ENCODE measurements at places on chromosomes 13 and 19.

GRCh38 chr19:49924004-49924880, 4.8 kb upstream of the ATF5 start:
- DNase-seq: no peak

GRCh38 chr19:58352760-58353671, at the start of gene A1BG:
TSS of gene A1BG (minus strand) at chr19:58353492. CDS start at chr19:58353437, 55 bp downstream.
- no peak for DNase-seq

GRCh38 chr13:100984085-100984705, 309.6 kb upstream of the TMTC4 start:
- DNase-seq: no peak

DNA sequence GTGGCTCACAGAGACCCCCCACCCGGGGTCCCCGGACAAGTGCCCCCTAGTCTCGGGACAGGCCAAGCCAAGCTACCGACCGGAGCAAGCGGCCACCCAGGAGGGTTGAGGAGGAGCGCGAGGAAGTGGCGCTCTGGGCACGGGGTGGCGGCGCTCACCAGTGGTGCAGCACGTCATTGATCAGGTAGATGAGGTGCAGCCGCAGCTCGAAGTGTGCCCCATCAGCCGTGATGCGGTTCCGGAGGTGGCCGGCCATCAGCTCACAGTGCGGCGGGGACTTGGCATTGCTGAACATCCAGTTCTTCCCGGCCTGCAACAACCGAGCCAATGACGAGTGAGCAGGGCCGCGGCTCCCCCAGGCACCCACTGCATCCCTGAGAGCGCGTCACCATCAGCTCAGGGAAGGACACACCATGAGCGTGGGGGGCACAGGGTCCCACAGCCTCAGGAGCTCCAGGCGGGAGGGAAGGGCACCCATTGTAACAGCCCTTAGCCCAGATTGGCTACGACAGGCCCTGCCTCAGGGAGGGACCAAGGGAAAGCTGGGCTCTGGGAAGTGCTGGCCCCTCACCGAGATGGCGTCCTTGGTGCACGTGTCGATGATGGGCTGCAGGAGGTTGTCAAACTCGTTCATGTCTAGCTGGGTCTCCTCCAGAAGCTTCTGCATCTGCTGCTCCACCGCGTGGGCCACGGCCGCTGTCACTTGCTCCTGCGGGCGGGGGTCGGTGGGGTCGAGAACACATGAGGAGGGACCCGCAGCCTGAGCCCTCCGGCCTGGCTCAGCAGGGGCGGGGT, 9.6 kb downstream of the CHERP start:
- no peak for DNase-seq

DNA sequence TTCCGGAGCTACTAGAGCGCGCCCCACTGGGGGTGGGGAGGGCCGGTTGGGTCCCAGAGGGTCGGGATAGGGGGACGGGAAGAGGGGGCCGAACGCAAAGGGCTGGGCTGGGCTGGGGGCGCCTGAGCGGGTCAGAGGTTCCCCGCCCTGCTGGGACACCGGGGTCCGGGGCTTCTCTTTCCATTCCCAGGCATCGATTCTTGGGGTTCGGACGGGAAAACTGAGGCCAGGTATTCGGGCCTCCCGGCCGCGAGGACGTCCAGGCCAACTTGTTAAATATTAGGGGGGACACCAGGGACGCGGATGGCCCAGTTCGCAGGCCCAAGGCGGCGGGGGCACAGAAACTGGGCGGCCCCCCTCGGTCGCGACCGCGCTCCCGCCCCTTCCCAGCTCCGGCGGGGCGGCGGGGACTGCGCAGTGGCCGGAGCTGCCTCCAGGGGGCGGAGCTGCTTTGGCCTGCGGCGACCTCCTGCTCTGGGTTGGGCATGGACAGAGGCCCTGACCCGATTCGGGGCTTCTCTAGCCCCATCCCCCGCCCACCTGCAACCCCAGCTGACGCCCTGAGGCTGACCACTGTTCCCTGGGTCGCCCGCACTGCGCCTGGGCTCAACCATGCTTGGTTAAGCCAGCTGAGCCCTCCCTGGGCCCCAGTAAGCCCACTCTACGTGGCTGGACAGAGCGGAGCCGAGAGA, 1.2 kb upstream of the KLF16 start:
- no peak for DNase-seq

GRCh38 chr19:53158119-53158656, 665 bp downstream of the ZNF347 start:
- DNase-seq: peak; percentile 13

DNA sequence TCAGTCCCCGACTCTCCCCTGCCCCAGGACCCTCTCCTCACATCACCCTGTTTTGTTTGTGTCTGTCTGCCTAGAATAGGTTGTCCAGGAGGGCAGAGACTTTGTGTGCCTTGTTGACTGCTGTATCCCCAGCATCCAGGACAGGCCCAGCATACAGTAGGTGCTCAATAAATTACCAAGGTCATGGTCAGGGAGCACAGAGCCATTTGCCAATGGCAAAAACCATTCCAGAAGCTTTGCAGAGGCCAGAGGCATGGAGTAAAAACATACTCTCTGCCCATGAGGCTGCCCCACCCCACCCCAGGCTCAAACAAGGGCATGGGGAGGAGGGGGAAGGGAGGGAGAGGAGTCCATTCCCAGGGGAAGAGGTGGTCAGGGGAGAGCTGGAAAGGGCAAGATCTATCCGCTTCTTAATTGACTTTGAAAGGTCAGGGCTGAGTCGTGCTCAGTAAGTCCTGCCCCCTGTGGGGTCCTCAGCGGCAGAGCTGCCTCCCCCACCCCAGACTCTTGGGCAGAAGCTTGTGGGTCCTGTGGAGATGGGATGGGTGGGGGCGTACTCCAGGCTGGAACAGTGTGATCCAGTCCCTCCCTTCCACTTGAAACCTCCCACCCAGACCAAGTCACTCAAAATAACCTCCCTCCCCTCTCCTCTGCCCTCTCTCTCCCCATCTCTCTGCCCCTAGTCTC, 4.4 kb downstream of the GPR4 start:
- DNase-seq: no peak

DNA sequence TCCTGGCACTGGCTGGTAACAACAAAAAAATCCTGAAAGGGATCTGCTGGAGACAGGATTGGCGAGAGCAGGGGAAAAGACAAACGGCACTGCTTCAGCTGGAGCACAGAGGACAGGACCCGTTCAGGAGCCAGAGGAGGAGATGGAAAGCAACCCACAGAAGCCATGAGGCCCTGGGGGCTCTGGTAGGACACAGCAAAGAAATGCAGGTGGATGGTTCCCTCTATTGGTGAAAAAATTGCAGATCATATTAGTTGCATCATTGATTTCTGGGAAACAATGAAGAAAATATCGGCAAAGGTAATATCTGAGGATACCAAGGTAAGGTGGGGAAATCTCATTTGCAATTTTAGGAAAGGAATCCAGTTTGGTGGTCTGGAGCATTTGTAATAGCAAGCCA, 25.7 kb upstream of the TPP2 start:
- DNase-seq: no peak

DNA sequence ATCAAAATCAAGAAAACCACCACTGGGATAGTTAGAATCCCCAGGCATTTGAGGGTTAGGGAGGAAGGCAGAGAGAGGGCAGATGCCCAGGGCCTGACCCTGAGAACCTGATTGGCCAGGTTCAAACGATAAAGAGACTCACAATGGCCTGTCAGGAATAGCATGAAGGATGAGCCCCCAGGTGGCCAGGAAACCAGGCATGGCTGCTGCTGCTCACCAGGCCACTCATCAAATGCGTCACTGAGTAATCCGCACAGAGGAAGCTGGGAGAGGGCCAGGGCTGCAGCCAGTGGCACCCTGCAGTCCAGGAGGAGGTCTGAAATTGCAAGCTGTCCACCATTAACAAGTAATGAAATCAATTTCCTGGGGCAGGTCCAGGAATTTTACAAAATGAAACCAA, 111.3 kb downstream of the KATNAL1 start:
- no peak for DNase-seq

DNA sequence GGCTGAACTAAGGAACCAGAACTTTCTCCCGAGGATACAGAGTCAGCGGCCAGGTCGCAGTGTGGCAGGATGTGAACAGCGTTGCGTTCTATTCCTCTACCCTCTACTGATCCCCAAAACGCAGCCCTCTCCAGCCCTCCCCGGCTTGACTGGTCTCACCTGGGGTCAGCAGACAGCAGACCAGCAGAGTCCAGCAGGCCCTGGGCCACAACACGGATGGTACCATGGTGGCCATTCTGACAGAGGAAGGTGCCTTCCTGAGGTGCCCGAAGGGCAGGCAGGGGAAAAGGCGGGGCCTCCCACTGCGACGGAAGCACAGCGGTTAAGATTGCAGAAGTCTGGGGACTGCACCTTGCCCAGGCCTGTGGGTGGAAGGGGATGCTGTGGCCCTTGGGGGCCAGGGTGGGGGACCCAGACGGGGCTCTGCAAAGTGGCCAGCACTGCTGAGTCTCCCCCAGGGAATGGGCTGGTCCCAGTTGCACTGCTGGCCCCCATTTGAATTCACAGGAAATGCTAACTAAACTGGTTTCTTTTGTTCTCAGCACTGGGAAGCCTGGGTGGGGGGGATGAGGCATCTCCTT, at the start of gene ICAM3:
Gene ICAM3 (minus strand): TSS at position 245 of the 581 bp plus-strand sequence. CDS start 10 bp downstream, at position 235.
- DNase-seq: no peak

GRCh38 chr13:27028683-27029480, 142.7 kb downstream of the USP12 start:
- no peak for DNase-seq

DNA sequence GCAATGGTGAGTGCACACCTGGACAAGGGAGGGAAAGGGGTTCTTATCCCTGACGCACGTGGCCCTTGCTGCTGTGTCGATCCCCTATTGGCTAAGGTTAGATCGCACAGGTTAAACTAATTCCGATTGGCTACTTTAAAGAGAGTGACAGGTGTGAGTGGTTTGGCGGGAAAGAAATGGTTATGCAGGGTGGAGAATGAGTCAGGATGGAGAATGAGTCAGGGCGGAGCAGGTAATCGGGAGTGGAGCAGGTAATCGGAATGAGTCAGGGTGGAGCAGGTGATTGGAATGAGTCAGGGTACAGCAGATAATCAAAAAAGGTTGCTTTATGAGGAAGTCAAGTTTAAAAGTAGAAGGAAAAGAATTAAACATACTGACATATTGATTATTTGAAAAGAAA, 24.4 kb upstream of the SIAH3 start:
- DNase-seq: no peak

DNA sequence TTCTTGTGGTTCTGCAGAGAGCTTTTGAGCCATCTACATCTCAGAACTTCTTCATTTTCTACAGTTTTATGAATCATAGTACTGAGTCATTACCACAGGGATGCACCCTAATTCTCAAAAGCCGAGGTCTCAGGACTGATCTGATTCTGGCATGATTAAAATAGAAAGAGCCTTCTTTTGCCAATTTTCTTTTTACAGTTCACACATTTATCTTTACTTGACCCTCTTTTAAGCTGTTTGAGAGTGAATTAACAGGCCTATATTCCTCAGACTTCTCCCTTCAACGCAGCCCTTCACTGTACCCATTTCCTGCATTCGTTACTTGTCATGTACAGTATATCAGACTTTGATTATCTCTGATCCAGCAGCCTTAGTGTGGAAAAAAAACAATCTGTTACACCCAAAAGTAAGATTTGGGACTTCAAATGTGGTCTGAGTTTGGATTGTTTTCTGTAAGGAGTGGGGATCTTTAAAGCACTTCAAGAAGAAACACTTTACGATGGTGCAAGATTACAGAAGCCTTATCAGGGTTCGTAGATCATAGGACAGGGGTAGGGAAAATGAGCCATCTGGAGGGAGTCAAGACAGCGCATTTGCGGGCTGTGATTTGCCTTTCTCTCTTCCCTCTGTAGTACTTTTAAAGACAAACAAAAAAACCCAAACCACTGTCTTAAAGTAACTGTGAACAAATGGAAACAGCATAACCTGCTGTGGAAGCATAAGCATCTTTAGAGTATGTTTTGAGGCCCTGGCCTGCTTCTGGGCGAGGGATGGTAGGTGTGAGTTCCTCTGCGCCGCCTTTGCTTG, 15.3 kb upstream of the GPR183 start:
- DNase-seq: no peak

GRCh38 chr13:41409611-41410010, 47.7 kb upstream of the RGCC start:
- DNase-seq: no peak

- no peak for DNase-seq
Measured at GRCh38 chr13:42064259-42064658, 15.8 kb downstream of the DGKH start.

DNA sequence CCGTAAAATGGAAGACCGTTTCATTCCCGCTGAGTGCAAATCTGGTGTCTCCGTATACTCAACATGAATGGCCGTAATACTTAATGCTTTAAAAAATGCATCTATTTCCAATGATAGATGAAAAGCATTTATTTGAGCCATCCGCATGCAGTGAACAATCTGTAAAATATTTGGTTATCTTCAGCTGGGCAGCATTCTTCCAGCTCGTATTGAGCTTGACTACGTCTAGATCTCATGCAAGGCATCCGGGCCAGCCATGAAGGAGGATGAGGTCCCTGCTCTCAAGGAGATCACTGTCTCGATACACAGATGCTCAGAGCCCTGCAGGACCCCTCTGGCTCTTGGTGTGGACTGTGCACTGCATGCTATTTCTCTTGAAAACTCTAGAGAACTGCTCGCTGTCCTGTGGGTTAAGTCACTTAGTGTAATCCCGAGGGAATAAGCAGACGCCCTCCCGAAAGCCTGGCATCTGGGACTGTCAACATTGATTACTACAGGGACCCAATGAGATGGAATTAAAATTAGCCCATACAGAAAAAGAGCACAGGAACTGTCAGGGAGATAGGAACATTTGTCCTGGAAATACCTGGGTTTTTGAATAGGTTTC, 112.4 kb upstream of the RNF113B start:
- DNase-seq: no peak

DNA sequence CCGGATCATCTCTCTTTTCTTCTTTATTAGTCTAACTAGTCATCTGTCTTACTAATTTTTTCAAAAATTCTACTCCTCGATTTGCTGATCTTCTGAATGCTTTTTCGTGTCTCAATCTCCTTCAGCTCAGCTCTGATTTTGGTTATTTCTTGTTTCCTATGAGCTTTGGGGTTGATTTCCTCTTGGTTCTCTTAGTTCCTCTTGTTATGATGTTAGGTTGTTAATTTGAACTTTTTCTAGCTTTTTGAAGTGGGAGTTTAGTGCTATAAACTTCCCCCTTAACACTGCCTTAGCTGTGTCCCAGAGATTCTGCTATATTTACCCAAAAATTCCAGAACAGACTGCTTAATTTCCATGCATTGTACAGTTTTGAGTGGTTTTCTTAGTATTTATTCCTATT, 3.4 kb downstream of the FCAR start:
- DNase-seq: no peak

DNA sequence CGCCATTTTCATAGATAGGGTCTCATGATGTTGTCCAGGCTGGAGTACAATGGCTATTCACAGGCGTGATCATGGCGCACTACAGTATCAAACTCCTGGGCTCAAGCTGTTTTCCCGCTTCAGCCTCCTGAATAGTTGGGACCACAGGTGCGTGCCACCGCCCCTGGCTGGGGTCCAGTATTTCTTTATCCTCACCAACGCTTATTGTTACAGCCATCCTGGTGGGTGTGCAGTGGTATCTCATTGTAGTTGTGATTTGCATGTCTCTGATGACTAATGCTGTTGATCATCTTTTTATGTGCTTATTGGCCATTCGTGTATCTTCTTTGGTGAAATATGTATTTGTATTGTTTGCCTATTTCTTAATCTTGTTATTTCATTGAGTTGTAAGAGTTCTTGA, 49.0 kb downstream of the SIPA1L3 start:
- no peak for DNase-seq

Data from NCI-H187 (cell line).